ENCODE measurements at places on chromosomes 4 and X. TPM values are rescaled to one million over a fixed set of nuclear protein-coding genes. Genes with fewer than 3 reads are reported as not detected.

The FOXP3 gene
- 0.13 TPM for total RNA-seq

The TSPAN7 gene
- 3.2 TPM for total RNA-seq

The LDOC1 gene
- total RNA-seq = 105 TPM

The XAGE2 gene
- not detected for total RNA-seq

The GAGE2A gene
- total RNA-seq = not detected

The FGFBP1 gene
- total RNA-seq = 5.1 TPM
